Upper lobe of left lung (tissue), 6 donors: ENCODE measurements at places on chromosomes 5 and 9.
A peak's percentile ranks its signal among the peaks of the same experiment; 100 is the strongest.

DNA sequence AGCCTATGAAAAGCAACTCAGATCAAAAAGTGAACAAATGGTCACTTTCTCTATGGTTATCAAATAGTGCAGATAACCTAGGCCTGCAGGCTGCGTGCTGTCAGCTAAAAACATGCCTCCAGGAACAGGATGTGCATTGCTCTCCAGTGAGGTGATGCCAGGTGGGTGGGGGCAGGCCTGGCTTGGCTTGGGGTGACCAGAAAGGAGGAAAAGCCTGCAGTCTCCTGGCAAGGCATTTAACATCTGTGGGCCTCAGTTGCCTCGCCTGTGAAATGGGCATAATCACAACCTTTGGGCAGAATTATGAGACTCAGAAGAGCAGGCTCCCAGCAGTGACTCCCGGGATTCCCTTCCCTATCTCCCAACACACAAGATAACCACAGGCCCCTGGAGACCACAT lies 135.9 kb downstream of the COL23A1 start:
- peak; percentile 10 for DNase-seq

GRCh38 chr5:78507531-78507930 lies 141.0 kb downstream of the LHFPL2 start:
- no peak for DNase-seq

- DNase-seq, result no peak
Observed at GRCh38 chr5:56130664-56131063, 102.5 kb downstream of the ANKRD55 start.

DNA sequence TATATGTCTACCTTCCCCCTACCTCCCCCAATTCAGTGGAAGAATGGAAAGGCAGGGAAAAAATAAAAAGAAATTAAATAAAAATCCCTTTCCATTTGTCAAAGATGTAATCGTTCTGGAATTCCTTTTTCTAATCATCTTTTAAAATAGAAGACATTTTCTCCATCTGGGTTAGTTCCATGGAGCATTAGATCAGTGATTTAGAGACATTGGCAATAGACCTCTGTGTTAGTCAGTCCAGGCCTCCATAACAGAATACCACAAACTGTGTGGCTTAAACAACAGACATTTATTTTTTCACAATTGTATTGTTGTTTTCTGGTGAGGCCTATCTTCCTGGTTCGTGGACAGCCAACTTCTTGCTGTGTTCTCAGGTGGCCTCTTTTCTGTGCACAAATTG lies 516.6 kb upstream of the DAB2 start:
- no peak for DNase-seq

GRCh38 chr5:134451936-134452505 lies 40.3 kb upstream of the CDKN2AIPNL start:
- no peak for DNase-seq

DNA sequence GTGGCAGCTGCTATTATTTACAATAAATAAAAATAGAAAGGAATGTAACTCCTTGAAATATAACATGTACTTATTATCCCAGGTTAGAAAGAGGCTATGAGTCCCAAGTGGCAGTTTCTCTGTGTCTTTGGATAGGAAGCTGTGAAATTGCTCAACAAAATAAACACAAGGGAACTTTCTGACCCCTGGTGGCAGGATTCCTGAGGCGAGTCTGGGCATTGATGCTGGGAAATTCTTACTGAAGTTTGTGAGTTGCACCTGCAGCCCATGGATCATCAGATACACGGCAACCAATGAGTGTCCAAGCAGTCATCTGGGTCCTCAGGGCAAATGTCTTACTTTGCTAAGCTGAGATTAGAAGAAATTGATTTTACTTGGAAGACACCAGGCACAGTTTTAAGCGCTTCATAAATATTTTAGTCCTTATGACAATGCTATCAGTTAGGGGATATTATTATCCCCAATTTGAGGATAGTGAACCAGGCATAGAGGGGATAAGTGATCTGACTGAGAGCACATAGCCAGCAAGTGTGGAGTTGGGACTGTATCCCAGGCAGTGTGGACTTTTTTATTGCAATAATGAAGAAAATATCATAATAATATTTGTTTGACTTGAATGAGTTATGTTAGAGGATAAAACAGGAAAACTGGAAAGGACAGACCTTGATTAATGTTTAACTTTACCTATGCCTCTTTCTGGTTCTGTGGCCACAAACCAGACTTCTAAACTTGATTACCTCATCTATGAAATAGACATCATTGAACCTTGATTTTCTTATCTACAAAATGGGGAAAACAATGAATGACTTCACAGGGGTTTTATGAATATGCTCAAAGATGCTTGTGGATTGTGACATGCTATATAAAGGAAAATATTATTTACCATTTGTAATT lies 265.5 kb upstream of the ADAMTSL1 start:
- DNase-seq, result peak; percentile 45

- DNase-seq, result peak; percentile 71
Observed at GRCh38 chr9:2158111-2158610, 143.0 kb downstream of the SMARCA2 start.

DNA sequence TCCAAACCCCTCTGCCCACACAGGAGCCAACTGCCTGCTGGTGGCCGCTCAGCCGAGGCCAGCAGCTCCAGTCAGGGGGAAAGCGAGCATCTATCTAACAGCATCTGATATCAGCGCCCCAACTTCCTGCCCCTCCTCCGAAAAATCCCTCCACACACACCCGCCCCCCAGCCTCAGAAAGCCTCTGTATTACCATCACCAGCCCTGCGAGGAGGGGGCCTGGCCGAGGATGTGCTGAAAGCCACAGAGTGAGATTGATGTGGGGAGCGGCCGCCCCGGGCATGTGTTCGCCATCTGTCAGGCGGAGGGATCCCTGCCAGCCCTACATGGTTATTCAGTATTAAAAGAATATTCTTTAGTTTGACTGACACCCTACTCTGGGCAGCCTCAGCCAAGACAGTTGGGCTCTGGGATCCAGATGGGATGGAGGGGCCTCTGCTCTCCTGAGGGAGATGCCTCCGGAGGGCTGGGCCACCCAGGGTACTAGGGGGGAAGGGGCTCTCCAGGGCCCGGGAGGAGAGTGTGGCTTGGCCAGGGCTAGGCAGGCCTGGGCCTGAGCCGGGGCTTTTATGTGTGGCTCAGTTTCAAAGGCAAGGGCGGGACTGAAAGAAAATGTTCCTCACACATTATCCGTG lies 98.0 kb downstream of the HSD17B3 start:
- DNase-seq, result peak; percentile 54

- peak; percentile 97 for DNase-seq
Observed at GRCh38 chr9:136807281-136808074, at the start of gene RABL6. RABL6 (plus strand) TSS chr9:136807948; CDS start chr9:136808197, 249 bp downstream.

DNA sequence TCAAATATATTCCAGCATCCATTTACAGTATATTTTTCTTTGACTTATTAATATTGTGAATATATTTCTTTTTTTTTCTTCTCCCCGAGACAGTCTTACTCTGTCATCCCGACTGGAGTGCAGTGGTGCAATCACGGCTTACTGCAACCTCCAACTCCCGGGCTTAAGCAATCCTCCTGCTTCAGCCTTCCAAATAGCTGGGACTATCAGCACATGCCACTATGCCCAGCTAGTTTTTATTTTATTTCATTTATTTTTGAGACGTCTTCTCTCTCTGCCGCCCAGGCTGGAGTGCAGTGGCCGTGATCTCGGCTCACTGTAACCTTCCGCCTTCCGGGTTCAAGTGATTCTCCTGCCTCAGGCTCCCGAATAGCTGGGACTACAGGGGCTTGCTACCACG lies 7.4 kb upstream of the GLIPR2 start:
- peak; percentile 42 for DNase-seq

- no peak for DNase-seq
Observed at GRCh38 chr5:135158314-135158697, 124.3 kb upstream of the PITX1 start.

DNA sequence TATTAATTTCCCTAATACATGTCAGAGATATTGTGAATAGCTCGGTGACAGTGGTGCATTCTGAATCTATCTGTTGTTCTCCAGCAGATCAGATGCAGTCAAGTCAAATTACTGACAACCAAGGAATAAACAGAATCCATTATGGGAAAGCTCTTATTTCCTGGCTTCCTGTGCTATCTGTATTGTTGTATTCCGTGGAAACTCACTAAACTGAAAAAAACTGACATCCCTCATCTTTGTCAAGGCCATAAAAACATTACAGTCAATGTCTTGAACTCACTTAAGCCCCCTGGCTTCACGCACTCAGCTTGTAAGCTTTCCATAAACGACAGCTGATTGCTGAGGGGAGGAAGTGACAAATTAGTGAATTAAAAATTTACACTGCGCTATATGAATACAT lies 245.9 kb downstream of the CTNND2 start:
- DNase-seq, result no peak

GRCh38 chr5:28388428-28388827 lies 1350.0 kb upstream of the CDH9 start:
- DNase-seq, result no peak

DNA sequence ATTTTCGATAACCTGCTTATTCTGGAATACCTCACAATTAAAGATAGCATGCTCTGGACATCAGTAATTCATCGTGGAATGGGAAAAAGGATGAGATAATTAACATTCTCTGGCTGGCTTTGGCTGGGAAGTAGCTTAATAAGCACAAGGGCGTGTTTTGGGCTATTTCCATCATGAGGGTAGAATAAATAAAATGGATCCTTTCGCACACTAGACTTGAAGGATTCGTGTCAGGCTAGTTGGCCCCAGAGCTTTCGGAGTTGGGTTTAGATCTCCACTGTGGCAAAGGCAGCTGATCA lies 151.2 kb upstream of the ADRA1B start:
- DNase-seq, result no peak

DNA sequence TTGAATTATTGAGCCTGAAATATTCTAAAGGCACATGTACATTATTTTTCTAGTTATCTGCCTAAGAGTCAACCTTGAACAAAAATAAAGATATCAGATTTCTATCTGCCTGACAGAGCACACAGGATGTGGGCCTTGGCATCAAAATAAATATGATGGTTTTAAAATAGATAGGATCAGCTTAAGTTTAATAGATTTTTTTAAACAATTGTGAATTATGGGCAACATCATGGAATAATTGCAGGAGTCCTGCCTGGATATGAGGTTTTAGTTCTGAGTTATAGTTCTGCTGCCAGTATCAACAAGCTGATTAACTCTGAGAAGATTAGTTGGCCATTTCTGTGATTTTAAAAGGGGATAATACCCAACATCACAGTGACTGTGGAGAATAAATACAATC lies 107.0 kb upstream of the PCA3 start:
- DNase-seq, result no peak

DNA sequence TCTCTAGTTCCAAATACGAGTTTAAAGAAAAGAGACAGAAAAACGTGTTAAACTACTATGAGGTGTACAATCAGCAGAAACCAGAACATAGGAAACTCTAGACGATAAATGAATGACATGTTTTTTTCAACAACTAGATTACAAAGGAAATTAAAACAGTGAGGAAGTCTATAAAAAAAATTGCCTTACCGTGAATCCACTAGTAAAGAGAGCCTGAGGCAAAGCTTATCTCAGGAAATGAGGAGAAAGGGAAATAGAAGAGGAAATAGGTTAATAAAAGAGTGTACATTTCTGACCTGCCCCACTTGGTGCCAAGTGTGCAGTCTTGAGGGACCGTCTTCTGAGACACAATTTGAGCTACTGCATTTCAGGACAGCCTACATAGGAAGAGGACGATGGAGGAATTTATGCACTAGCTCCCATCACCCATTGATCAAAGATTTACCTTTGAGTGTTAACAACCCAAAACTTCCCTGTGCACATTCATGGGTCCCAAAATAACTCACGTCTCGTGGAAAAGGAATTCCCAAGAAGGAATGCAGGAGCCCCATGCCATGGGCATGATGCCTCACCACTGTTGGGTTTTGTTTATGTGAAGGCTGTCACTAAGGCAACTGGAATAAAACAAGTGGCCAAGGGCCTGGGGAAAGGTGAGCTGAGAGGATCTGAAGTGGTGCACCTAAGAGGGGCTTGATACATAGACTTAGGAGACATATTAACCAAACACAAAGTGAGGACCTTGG lies 53.6 kb upstream of the SLC1A3 start:
- DNase-seq, result no peak

- DNase-seq, result no peak
Observed at GRCh38 chr5:72151646-72152045, 44.4 kb downstream of the MAP1B start.

DNA sequence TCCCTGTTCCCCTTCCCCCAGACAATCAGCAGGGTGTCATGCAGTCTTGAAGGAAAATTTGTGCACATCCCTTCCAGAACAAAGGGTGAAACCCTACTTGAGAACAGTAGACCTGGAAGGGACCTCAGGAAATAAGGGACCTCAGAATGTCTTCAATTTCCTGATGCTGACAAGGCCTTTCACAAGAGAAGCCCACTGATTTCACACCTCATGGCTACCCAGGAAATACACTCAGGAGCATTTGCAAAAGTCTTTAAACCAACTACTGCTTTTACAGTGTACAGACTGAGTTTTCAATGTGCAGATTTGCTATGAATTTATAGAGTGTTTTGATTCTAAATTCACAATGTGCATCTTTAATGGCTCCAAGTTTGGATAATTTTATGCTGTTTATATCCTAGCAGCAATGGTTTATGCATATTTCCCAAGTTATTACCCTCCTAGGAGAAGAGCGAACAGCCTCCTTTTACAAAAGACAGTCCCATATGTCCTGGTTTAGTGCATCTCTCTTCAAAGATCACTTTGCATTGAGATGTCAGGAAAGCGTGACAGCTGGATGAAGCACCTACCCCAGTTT lies 74.8 kb downstream of the GALNT10 start:
- DNase-seq, result no peak

- DNase-seq, result no peak
Observed at GRCh38 chr9:72139226-72139625, 10.0 kb upstream of the GDA start.

DNA sequence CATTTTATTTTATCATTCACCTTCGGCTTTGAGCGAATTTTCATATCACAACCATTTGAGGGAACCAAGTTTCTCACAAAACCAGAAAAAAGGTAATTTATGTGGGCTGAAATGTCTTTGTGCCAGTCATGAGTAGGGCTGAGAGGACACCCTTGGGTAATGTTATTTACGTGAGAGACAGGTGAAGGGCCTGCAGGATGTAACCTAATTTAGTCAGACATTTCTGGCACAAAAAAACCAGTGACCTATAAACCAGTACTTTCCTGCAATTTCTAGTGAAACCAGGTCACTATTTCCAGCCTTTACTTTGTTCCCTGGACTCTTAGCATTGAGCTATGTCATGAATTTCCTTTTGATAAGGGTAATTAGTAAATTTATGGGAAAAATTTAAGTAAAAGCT lies 17.2 kb upstream of the CCDC112 start:
- no peak for DNase-seq

GRCh38 chr9:73137286-73137899 lies 14.3 kb upstream of the ANXA1 start:
- DNase-seq, result no peak

DNA sequence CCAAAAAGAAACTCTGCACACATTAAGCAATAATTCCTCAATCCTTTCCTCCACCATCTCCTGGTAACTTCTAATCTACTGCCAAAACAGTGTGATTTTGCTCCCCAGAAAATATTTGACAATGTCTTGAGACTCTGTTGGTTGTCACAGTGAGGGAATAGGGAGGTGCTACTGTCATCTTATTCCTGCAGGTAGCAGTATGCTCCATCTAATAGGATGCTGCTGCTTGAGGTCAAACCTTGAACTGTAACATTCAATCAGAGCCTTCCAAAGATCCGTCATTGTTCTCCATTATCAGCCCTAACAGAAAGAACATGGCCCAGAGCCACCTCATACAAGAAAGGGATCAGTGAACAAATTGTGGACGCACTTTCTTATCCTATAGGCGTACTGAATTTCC lies 514.7 kb upstream of the GRIN3A start:
- no peak for DNase-seq

GRCh38 chr5:151070449-151070848 lies 10.4 kb downstream of the TNIP1 start:
- DNase-seq, result no peak

GRCh38 chr5:129591508-129592160 lies 131.5 kb downstream of the ADAMTS19 start:
- no peak for DNase-seq
